Stimulated activated CD4-positive, alpha-beta T cell treated with anti-CD3 and anti-CD28 coated beads, TNF-alpha, amount 100 ng/mL, for 1 hour (primary cell): ENCODE measurements at places on chromosomes 2 and 18.

DNA sequence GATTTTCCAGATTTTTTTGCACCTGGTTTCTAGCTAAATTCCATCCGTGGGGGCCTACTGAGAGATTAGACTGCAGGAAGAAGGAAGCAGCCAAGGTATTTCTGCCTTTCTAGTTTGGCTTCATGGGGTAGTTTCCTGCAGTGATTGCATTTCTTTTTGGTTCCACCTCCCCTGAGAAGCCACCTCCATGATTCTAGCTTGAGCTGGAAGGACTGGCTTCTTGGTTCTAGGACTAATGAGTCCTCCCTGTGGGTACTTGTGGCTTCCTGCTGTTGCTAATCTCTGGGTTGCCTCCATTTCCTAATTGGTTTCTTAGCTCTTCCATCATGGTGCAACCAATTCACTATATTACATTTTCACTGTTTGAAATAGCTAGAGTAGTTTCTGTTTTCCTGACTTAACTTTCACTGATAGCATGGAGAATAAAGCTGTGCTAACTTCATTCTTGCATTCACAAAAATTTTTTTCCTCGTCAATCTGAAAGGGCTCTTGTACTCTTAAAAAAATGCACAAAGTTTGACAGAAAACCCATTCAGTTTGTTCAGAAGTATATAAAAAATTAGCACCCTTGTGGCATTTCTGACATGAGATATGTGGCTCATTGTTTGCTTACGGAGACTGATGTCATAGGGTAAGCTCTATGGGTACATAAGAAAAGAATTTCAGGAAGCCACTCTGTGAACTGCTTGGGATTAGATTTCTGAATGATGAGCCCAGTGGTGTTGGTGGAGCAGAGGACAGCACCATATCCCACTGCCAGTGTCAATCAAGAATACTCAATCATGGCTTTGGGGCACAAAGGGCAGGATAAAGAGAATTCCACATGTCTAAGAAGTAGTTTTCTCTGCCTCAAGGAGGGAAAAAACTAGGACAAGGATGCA is 242.8 kb upstream of the RBMS1 start:
- DNase-seq, result no peak

- DNase-seq, result no peak
Measured at GRCh38 chr2:28702415-28702861, 49.2 kb upstream of the PPP1CB start.

GRCh38 chr2:176251928-176252327 is 17.3 kb upstream of the MTX2 start:
- no peak for DNase-seq

DNA sequence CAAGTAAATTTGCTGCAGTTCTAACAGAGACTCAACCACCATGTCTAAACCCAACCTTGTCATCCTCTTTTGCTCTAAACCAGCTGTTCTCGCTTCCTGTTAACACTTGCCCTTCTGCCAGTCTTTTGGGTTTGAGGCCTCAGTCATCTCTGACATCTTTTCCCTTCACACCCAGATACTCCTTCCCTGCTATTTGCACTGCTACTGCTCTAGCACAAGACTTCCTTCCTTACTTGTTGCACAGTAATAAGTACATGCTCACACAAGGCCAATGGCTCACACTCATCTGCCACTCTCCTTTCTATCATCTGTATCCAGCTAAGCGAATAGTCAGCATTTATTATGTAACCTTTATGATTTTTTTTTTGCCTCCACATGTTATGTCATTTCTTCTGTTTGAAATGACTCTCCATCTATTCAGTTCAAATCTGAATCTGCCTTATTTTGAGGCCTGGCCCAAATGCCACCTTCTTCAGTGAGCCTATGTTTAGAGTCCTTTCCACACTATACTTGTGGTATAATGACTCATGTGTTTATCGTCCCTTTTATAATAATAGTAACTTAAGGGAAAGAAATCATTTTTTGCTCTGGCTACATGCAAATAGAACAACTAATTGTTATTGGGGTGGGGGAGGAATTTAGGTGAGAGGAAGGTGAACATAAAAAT is 22.5 kb upstream of the CDKL4 start:
- DNase-seq, result no peak

GRCh38 chr2:54967759-54968365 is 82.4 kb downstream of the RTN4 start:
- DNase-seq, result no peak

DNA sequence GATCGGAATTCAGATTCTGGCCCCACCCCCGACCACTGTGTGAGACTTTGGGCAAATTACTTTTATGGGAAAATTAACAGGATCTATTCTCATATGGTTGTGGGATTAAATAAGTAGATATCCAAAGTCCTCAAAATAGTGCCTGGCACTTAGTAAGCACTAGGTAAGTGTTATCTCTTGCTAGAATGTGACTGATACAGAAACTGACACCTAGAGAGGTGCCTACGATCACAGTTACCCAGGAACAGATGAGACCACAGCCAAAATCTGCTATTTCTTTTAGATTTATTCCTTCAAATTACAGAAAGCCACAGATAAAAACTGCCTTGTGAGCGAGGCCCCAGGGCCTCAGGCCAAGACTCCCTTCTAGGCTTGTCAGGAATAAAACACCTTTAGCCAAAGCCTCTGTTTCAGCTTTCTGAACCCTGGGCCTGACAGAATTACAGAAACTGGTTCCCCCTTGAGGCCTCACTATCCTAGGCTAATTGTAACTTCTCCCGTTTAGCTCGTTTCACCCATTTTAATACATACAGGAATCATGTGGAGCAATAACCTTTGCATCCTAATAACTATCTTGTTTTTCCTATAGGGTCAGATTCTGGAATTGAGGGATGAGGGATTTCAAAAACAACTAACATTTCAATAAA is 22.3 kb upstream of the CHMP1B start:
- no peak for DNase-seq

DNA sequence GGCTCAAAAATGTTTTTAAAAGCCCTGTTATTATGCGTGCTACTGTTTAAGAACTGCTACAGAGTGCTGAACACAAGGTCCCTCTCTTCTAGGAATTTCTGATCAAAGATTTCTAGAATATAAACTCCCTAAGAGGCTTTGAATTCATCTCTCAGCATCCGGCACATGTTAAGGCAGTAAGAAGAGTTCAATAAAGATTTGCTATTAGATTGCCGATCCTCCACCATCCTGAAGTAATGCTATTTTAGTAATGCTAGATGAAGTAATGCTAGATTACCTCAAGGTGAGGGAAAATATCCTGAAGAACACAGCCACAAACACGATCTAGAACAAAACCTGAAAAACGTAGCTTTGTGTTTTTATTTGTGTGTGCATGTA is 949 bp upstream of the MYL12B start:
- no peak for DNase-seq

DNA sequence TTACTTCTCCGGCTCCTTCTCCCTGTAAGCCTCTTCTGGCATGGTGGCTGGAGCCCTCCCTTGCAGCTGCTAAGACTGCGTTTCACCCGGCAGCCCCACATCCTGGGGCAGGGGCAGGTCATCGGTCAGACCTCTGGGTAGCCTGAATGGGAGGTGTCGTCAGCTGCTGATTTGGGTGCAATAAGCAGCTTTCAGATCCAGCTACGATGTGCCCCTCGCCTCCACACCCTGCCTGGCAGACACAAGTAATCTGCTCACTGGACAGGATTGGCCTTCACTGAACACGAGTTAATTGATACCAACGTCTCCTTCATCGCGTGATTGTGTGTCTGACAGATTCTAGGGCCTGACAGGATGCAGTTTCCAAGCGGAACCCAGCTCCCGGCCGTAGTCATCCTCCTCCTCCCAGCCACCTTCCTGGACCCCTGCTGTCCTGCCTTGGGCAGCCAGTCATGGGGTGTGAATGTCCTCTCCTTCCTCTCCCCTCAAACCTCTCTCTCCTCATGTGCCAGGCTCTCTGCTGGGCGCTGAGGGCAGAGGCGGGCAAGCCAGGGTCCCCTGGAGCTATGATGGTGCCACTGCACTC is 18.9 kb upstream of the PDIA6 start:
- no peak for DNase-seq

GRCh38 chr2:165803123-165803760 is 9.2 kb upstream of the GALNT3 start:
- no peak for DNase-seq

GRCh38 chr2:18588049-18588448 is 1.3 kb downstream of the NT5C1B start:
- DNase-seq, result no peak

- no peak for DNase-seq
Measured at GRCh38 chr2:36246320-36246990, 109.1 kb upstream of the CRIM1 start.

DNA sequence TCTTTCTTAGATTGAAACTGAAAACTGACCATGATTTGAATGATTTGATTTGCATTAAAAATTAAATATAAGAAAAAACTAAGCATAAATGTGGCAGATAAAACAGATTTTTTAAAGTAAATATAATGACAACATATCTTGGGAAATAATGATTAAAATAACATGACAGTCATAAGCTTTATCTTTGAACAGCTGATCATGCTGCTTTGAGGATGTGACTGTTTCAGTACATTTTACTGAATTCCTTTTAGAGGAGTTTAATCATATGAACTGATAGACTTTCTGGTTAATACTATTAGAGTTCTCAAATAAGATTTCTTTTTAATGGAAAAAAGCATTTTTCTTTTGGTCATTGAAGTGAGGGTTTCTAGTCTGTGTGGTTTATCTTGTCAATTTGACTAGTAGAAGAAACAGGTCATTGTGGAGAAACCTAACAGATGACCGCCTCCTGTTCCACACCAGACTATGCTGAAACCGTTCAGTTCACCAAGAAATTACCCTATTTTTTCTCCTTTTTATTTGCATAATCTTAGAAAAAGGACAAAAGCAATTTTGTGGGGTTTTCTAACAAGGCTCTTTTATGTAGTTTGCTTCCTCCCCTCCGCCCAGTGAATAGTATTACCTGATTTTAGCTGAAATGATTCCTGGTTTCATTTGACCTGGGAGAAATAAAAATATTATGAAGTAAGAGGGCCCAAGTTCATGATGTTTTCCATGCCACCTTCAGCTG is 262.1 kb downstream of the PTGR3 start:
- DNase-seq, result no peak

GRCh38 chr2:160432633-160433032 is 61.0 kb downstream of the RBMS1 start:
- no peak for DNase-seq

DNA sequence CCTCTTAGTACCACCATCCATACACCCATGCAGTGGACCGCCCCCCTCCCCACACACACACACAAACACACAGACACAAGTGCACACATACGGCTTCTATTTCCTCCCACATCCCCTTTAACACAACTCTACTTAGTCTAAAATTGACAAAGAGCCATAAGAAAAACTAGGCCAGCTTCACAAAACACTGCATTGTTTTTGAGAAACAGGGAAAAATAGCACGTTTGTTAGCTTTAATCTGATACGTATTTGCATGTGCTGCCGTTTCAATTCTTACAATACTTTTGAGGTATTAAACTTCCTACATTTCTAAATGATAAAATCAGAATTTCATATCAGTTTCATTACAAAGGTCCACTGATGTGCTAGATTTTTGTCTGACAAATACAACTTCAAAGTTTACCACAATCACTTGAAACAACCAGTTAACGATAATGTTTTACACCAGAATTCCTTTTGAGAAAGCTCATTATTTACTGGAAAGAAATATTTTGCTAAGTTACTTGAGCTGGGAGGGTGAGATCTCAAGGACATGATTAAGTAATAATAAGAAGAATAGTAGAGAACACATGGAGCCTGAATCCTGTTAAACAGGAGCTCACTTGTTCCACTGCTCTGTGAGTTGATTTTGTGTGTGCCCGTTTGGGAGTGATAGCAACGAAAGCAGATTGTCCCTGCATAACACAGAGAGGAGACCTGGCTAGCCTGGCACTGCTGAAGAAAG is 74.5 kb downstream of the MOGAT1 start:
- no peak for DNase-seq

GRCh38 chr18:40676668-40677067 is 1278.4 kb upstream of the PIK3C3 start:
- no peak for DNase-seq

DNA sequence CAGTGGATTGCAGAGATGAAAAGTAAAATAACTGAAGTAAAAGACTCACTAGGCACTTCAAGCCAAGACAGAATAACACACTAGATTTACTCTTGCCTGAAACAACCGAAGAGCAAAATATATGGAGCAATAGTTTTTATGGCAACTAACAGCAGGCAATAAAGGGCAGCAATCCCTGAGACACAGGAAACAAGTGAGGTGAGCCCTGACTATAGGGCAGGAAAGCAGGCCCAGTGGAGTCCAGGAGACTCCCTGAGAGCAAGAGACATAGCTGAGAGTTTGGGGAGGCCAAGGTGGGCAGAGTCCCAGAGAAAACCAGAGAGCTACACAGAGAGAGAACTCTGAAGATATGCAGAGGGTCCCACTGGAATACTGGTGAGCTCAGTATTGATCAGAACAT is 18.8 kb downstream of the FARSB start:
- no peak for DNase-seq

DNA sequence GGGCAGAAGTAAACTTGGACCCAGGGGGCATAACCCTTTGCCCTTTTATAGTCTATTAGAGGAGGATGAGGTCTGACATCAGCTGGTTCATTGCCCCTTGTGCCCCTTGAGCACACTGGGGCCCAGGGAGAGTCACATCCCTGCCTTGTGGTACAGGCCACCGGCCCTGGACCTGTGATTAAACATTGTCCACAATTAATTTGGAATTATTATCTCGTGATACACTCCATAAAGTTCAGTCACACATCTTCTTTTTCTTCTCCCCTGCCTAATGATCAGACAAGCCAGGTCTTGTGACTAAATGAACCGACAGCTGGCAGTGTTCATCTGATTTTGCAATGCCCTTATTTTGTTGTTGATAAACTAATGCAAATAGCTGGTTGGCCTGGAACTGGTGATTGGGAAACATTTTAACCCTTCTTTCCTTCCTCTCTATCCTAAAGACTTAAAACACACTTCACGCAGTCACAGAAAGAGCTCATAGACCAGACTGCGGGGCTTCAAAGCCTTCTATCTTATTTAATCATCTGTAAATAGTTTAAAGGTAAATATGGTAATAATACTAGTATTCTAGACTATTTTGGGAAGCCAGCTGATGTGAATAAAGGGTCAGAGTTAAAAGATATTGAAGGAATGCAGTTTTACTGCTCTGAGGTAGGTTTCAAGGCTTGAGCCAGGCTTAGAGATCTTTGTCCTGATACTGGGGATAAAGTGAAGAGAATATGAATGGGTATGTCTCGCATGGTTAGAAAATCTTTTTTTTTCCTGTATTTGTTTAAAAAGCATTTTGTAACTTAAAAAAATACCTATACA is 13.4 kb downstream of the IL1R1 start:
- DNase-seq, result no peak

GRCh38 chr2:240146141-240146561 is 5.7 kb upstream of the OTOS start:
- DNase-seq, result no peak

DNA sequence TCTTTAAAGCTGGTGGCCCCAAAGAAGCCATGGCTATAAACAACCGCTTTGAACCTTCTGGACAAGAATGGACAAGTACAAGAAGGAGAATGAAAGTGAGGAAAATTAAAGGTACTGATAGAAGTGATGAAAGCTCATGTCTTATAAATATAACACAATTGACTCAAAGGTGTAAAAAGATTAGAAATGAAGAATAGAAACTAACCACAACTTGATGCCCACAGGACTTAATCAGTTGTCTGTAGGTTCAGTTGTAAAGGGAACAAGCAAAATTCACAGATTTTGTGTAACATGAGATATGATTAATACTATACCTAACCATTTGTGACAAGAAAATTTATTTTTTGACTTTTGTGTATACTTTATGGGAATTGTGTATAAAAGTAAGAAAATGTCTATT is 135.7 kb downstream of the NUP35 start:
- no peak for DNase-seq
